ENCODE measurements at places on chromosomes 3 and 15.

DNA sequence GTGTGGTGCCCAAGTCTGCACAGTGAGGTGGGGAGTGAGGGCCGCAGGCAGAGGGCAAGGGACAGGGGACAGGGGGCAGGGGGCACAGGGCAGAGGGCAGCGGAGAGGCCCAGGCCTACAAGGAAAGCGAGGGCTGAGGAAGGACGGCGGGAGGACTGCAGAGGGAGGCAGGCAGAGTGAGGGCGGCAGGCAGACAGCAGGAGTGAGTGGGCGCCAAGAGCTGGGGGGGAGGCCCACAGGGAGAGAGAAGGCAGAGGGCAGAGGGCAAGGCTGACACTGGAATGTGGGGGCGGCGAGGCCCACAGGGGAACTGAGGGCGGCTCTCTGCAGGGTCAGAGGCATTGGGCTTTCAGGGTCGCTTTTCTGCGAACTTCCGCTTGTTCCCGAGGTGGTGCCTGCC, 267.8 kb upstream of the NDN start:
- DNase-seq = no peak

DNA sequence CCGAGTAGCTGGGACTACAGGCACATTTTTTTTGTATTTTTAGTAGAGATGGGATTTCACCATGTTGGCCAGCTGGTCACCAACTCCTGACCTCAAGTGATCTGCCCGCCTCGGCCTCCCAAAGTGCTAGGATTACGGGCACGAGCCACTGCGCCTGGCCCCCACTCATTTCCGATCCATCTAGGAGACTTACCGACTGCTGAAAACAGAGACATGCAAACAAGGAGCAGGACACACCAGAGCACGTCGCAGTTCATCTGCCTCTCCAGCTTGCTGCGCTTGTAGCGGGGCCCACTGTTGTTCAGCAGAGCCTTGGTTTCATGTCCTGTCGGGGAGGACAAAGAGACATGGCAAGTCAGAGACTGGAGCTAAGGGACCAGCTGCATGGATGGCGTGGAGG, 137.4 kb downstream of the ATP10A start:
- DNase-seq = no peak

GRCh38 chr3:134354612-134355251, 19.5 kb downstream of the AMOTL2 start:
- DNase-seq = no peak

- no peak for DNase-seq
These were observed 95.0 kb downstream of the ANP32A start for GRCh38 chr15:68725736-68726135.

DNA sequence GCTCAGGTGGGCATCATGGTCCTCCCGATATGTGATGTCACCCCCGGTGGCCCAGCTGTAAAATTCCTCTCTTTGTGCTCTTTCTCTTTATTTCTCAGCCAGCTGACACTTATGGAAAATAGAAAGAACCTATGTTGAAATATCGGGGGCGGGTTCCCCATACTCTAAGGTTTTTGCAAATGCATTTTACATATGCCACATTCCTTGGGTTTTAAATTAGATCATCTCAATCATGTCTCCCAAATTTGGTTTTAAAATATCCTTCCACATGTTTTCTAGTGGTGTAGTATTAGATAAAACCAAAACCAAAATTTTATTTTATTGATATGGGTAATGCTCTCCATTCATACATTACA, 4.4 kb upstream of the TMEM62 start:
- no peak for DNase-seq

DNA sequence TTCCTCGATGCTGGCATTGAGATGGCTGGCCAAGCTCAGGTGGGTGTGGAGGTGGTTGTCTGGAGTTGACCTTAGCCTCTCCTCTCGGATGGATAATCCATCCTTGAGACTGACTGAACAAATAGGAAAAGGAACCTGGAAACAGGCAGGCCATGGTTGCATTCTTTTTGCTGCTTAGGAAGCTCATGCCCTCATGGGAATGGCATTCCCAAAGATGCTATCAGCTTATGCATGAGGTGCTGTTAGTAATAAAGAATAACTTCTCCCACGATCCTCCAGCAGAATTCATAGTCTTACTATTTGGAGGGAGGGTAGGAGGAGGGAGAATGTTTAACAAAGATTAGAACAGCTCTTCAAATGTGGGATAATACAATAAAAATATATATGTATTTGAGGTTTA, 303.0 kb upstream of the TPM1 start:
- no peak for DNase-seq

GRCh38 chr3:37739579-37740290, 121.9 kb upstream of the CTDSPL start:
- no peak for DNase-seq

DNA sequence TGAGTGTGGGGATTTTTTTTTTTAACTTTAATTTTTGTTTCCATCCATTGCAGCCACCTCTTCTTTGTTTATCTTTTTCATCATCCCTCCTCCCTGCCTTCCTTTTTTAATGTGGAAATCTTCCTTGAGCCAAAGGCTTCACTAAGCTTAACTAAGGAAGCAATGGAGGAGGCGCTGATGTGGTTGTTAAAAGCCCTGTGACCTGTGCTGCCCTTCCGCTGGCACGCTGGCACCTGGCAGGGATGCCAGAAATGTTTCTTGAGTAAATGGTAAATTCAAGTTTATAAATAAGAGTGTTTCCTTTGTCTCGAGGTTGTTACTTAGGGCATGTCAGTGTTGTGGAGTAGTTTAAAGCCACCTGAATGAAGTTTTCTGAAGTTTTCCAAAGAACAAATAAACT, 69.4 kb downstream of the CRTC3 start:
- DNase-seq = no peak

DNA sequence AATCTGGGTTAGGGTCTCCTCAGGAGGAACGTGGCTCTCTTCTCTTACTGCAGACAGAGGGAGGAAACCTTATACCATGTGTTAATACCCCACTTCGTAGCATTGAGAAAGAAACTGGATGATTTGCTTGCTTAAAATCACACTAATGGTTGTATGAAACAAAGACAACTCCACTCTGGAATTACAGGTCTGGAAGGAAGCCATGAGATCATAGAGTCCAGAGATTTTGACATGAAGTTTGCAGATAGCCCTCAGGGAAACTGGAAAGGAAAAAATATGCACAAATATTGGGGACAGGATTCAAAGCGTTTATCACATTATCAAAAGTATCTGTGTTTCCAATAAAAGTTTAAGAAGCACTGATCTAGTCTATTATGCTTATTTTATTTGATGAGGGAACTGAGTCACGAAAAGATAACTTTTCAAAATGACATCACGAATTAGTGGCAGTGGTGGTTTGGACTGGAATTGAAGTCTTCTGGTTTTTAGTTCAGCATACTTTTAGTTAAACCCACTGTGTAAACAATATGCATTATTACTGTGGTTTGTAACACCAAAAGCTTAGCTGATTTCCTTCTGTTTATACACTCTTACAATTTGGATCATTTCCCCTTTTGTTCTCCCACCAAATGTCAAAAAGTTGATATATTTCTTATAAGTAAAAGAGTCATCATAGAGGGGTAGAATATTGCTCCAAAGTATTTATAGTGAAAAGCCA, 16.8 kb downstream of the FGF7 start:
- DNase-seq = no peak

DNA sequence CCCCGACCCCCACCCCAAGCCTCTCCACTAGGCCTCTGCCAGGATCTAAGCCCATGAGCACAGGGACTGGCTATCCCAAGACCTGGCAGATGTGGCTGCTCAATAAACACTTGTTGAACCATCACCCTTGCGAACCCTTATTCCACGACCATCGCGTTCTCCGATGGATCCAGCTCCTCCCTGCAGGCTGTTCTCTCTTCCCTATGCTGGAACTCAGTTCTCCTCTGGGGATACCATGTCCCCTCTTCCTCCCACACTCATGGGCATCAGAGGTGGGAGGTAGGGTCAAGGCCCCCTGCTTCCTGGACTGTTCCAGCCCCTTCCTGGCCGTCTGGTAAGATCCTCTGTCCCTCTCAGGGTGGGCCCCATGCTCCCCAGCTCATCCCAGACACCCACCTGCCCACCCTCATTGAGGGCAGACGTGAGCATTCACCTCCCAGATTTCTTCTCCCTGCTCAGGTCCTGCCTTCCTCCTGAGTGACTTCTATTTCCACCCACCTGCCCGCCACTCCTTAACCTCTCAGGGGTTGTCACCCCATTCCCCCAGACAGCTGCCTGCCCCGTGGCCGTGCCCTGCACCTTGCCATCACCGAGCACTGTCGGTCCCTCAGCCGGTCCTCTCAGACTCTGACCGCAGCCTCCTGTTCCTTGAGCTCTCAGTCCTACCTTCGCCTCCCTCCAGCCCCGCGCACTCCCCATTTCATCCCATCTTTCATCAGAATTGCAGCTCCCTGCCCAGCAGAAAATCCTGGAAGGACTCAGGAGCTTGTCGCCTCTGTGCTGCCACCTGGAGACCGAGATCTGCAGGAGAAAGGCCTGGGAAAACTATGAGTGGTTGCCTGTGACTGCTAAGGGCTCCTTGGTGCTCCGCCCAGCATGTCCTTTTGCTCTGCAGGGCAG, 42.0 kb downstream of the PML start:
- no peak for DNase-seq

DNA sequence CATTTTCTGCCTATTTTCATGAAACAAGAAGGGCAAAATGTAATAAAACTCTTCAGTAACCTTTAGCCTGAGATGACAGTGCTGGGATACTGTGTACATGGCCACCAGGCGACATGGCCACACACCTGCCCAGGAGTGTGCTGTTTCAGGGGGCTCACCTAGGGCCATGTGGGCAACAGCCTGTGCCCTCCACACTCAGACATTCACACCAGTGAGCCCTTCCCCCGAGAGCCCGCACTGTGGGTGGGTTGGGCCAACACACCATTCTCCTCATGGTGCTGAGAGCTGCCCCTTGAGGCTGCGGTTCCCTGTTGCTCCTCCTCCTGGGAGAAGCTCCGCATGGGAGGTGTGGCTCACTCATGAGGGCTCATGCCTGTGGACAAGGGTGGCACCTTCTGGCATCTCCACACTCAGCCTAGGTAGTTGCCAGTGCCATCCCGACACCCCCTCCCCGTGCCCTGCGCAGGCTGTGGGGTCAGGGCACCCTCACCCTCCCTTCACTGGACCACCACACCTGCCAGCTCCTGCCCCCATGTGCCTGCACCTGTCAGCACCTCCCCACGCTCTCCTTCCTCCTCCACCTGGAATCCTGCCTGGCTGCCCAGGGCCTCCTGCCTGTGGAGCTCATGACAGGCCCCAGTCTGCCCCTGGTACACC, 19.7 kb downstream of the OCA2 start:
- no peak for DNase-seq

- no peak for DNase-seq
These were observed 32.0 kb downstream of the ATG7 start for GRCh38 chr3:11304175-11304574.

DNA sequence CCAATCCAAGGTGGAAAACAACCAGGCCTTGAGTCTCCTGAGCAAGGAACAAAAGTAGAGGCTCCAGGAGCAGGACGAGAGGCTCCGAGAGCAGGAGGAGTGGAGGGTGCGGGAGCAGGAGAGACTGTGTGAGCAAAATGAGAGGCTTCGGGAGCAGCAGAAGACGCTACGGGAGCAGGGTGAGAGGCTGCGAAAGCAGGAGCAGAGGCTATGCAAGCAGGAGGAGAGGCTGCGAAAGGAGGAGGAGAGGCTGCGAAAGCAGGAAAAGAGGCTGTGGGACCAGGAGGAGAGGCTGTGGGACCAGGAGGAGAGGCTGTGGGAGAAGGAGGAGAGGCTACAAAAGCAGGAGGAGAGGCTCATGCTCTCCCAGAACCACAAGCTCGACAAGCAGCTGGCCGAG, 60.3 kb upstream of the UBE2Q2 start:
- no peak for DNase-seq

DNA sequence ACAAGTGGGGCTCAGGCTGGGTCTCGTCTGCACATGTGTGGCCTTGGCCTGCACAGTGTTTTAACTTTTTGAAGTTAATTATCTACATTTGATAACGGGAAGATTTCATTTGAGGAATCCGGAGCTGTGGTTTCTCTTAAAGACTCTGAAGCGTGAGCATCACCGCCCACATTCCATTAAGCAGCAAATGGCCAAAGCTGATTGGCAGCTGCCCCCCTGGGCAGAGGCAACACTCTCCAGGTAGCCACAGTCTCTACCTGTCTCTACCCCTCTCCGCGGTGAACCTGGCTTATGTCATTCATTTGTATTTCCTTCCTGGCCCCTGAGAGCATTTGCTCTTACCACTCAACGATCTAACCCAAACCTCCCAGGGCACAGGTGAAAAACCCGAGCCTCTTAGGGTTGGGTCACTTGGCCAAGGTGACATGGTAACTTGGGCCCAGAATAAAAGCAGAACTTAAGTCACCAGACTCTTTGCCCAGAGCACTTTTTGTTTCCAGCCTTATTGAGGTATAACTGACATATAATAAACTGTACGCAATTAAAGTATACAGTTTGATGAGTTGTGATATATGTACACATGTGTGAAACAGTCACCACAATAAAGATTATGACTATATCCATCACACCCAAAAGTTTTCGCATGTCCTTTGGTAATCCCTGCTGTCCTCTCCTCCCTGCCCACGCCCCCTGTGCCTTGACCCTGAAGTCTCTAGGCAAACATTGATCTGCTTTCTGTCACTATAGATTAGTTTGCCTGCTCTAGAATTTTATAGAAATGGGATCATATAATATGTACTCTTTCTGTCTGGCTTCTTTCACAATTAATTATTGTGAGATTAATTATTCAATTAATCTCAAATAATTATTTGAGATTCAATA, 245.7 kb upstream of the HES1 start:
- no peak for DNase-seq

DNA sequence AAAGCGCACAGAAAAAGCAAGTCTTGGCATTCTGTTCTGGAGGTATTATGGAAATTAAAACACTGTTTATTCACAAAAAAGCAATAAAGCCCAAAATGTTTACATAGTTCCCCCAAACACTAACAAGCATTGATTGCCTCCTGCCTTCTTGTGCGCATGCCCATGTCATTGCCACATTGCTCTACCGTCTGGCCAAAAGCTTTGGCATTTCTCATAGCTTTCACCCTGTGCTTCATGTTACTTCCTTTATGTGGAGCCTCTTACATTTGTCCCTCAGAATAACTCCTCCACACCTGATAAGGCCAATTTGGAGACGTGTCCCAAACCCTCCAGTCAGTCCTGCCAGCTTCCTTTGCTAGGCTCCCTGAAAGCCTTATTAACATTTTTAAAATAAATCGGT, 680.8 kb downstream of the GBE1 start:
- DNase-seq = no peak

DNA sequence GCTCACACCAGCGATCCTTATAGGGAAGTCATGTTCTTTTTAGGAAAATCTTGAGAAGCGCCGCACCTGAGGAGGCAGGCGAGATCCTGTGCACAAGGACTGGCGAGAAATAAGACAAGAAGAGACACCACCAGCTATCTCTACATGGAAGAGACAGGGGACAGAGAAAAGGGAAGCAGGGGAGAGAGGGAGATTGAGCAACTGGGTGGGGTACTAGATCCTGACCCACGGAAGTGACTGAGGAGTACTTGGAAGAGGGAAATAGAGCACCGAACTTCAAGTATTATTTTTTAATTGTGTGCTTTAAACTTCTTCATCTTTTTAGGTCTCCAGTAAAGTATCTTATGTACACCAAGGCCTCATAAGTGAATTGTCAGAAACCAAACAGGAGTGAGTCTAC, 742.0 kb upstream of the LMCD1 start:
- no peak for DNase-seq

GRCh38 chr3:118977118-118977517, 57.5 kb downstream of the IGSF11 start:
- DNase-seq = no peak

Data from NCI-H1417 treated with DMSO at 0.1 percent for 48 hours (cell line).